Activated T-helper 2 cell treated with anti-CD3 and anti-CD28 coated beads, Interferon-gamma antibody, Interleukin-2, Interleukin-4, amounts not matched to agents 10 μg/mL and 5 μg/mL and 100 μg/mL, durations not matched to agents 14 hours and 24 hours and 36 hours (primary cell): ENCODE measurements at places on chromosomes 13 and 19.
A peak's percentile ranks its signal among the peaks of the same experiment; 100 is the strongest.

- peaks cover 3% of the 10 kb centered on the region for H3K27me3 ChIP-seq
- no peak for DNase-seq
- peak overlapping the region; percentile 69 for H3K4me3 ChIP-seq
- H3K27ac ChIP-seq: no peak overlapping the region
- H3K4me1 ChIP-seq: peaks cover 12% of the 10 kb centered on the region
- peaks cover 33% of the 10 kb centered on the region for H3K36me3 ChIP-seq
Measured at GRCh38 chr19:940591-941291, 14.9 kb downstream of the ARID3A start.

DNA sequence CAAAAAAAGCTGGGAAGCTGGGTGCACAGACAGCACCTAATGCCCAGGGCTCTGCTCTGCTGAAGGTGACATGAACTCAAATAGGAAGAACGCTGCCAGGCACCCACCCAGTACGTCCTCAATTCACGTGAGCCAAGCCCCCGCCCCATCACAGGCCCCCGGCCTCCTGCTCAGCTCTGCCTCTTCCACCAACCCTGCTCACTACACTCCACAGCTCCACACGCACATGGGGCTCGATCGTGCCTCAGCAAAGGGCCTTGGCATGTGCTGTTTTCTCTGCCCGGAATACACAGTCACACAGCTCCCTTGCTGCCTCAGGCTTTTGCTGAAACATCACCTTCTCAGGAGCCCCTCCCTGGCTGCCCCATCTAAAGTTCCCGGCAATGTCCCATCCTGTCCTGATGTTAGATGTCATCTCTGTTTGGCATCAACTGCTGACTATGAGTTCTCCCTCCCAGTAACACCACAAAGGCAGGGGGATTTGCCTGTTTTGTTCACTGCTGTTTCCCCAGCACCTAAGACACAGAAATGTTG is 2.3 kb downstream of the ATP13A1 start:
- H3K27me3 ChIP-seq: no peaks in the 10 kb centered on the region
- peak overlapping the region; percentile 89 for H3K4me3 ChIP-seq
- H3K36me3 ChIP-seq: peaks cover 51% of the 10 kb centered on the region
- DNase-seq: no peak
- peaks cover 18% of the 10 kb centered on the region for H3K4me1 ChIP-seq
- H3K27ac ChIP-seq: peak overlapping the region; percentile 94

DNA sequence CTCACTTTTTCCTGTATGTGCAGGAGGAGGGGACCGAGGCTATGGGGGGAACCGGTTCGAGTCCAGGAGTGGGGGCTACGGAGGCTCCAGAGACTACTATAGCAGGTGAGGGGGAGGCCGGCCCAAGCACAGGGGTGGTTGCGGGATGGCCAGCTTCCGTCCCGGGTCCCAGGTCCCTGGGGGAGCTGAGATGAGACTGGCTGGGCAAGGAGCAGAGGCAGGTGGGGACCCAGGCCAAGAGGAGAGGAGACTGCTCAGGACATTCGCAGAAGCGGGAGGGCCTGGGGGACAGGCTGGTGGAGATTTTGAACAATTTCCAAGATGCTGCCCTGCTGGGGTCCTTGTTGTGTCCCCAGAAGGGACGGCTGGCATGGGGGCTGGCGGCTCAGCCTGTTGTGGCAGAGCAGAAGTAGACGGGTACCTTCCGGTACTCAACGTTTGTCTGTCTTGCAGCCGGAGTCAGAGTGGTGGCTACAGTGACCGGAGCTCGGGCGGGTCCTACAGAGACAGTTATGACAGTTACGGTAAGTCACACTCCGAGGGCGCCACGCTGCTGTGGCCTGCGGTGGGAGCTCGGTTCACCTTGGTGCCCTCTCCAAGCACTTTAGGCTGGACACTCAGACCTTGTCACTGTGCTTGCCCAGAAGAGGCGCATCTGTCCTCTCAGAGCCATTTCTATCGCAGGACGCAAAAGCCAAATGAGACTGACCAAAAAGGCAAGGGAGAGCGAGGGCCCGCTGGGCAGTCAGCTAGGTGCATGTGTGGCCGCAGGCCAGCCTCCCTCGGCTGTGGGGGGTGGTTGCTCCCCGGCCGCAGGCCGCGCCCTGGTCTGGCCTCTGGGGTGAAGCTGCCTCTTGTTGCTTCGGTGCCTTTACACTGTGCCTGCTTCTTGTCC is 2.6 kb downstream of the CIRBP start:
- peaks cover 44% of the 10 kb centered on the region for H3K4me1 ChIP-seq
- peak overlapping the region; percentile 52 for H3K27ac ChIP-seq
- no peaks in the 10 kb centered on the region for H3K27me3 ChIP-seq
- DNase-seq: no peak

DNA sequence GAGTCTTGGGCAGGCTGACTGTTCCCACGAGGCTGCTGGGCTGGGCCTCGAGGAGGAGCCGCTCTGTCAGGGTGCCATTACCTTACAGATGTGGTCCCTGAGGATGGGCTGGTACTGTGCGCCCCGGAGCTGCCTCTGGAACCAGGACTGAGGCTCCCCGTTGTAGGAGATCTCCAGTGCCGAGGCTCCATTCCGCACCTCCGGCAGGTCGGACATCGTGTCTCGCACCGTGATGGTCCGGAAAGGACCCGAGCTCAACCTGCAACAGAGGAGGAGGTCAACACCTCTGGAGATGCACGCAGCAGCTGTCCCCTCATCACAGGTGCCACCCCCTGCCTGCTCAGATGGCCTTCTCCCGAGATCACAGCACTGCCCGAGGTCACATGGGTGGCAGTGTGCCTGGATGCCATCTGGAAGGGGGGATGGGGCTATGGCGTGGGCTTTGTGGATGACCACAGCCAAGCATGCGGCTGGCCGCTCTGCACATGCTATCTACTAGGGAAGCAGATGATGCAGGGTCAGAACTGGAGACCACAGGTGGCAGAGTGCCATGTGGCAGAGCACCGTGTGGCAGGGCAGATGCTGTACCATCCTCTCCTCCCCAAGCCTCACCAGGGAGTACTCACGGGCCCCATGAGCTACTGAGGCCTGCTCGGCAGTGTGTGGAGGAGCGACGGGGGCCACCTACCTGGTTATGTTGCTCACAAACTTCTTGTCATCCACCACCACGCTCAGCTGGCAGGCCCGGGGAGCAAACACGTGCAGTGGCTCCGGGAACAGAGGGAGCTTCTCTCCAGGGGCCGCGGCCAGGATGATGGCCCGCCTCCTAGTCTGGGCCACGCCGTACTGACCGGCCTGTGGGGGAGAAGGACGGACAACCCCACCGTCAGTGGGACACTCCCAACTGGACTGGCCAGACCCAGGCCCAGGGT is 18.3 kb upstream of the EIF3G start:
- H3K36me3 ChIP-seq: peaks cover 66% of the 10 kb centered on the region
- no peak overlapping the region for H3K4me3 ChIP-seq
- no peak for DNase-seq
- peaks cover 4% of the 10 kb centered on the region for H3K4me1 ChIP-seq
- no peaks in the 10 kb centered on the region for H3K27me3 ChIP-seq

- DNase-seq: no peak
- H3K27me3 ChIP-seq: peaks cover 4% of the 10 kb centered on the region
- H3K36me3 ChIP-seq: no peaks in the 10 kb centered on the region
- no peak overlapping the region for H3K27ac ChIP-seq
Measured at GRCh38 chr13:23392313-23392712, 41.2 kb downstream of the SACS start.

- peaks cover 17% of the 10 kb centered on the region for H3K27me3 ChIP-seq
- no peak for DNase-seq
- H3K36me3 ChIP-seq: no peaks in the 10 kb centered on the region
- no peaks in the 10 kb centered on the region for H3K4me1 ChIP-seq
Measured at GRCh38 chr19:15923702-15924101, 10.6 kb downstream of the CYP4F11 start.
